Umbilical cord (tissue), 2 donors: ENCODE measurements at places on chromosomes 7 and 10. TPM values are rescaled to one million over a fixed set of nuclear protein-coding genes. Genes with fewer than 3 reads are reported as not detected.

ZNF33A gene
- 37.8 TPM for total RNA-seq

VSTM4 gene
- 8.4 TPM for total RNA-seq

DNA sequence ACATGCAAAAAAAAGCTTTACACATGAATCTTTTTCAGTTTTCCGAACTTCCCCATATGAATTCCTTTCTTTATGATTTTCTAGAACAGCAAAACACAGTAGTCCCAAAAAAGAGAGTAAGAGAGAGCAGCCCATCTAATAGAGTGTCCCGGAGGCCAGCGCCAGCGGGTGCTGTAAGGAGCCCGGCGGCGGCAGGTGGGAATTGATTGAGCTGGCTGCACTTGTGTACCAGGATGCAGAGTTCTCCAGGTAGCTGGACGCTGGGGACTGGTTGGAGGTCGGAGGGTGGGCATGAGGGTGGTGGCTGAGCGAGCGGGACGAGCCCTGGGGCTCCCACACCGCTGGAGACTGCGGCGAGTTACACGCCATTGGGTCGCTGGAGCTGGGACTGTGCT is 4.0 kb downstream of the DLX5 start:
- no peak for DNase-seq

DNA sequence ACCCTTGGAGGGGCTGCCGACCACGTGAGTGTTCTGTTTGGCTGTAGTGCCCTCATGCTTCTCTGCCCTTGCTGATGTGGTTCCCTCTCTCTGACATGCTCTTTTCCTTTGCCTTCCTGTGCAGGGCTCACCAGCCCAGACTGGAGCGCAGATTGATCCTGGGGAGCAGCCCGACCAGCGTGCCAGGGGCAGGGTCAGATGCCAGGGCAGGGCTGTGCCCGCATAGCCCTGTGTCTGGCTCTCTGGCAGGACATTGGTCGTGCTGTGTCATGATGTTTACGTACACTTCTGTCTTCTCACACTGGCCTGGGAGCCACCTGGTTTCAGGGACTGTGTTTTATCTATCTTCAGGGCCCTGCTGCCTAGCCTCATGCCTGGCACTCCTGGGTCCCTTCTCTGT is 300.8 kb downstream of the CAMK1D start:
- DNase-seq: no peak
